Erythroblast (primary cell): ENCODE measurements at places on chromosomes 16 and 17.

GRCh38 chr16:13032911-13033310 lies 131.5 kb downstream of the SHISA9 start:
- no peak for DNase-seq

GRCh38 chr17:699345-699744 lies 15.3 kb downstream of the VPS53 start:
- no peak for DNase-seq

DNA sequence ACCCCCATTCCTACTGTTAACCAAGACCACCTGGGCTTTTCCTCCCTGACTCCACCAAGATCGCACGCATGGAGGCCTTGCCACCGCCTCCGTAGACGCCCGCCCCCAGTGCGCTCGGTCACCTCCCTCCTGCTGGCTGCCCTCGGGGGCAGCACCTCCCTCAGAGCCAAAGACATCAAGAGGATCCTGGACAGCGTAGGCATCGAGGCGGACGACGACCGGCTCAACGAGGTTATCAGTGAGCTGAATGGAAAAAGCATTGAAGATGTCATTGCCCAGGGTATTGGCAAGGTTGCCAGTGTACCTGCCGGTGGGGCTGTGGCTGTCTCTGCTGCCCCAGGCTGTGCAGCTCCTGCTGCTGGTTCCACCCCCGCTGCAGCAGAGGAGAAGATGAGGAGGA lies 1.2 kb downstream of the EFCAB3 start:
- no peak for DNase-seq

DNA sequence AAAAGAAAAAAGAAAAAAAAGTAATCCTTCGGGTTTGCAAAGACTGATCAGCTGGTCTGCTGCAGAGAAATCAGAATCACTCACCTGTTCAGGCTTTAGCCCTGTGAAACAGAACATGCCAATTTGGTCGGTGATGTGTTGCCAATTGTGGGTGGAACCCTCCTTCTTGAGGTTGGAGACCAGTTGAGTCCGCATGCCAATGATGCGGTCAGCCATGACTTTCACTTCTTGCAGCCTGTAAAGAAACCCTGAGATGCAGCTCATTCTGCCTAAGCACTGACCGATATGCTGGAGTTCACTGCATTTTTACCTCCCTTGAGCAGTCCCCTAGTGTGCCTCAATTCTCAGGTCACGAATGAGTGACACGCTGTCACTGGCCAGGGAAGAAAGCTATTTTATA lies 24.8 kb upstream of the SLC38A7 start:
- no peak for DNase-seq

- no peak for DNase-seq
Measured at GRCh38 chr17:70881093-70881492, 711.8 kb downstream of the KCNJ2 start.
